Glomerular endothelial cell (primary cell): ENCODE measurements at places on chromosomes 6 and 20. TPM values are rescaled to one million over a fixed set of nuclear protein-coding genes. Genes with fewer than 3 reads are reported as not detected.

- DNase-seq = no peak
These were observed 241.4 kb downstream of the IBTK start for GRCh38 chr6:82006027-82006738.

DNA sequence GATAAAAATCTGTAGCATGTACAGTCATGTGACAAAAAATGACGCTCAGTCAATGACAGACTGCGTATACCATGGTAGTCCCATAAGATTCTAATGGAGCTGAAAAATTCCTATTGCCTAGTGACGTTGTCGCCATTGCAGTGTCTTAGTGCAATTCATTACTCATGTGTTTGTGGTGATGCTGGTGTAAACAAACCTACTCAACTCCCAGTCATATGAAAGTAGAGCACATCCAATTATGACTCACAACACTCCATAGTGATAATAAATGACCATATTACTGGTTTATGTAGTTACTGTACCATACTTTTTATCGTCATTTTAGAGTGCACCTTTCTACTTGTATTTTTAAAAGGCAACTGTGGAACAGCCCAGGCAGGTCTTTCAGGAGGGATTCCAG is 45.0 kb downstream of the TFAP2A start:
- DNase-seq = no peak

GRCh38 chr6:118974790-118975189 is 39.8 kb upstream of the MCM9 start:
- DNase-seq = no peak

- DNase-seq = no peak
These were observed 18.8 kb downstream of the CARMIL1 start for GRCh38 chr6:25297823-25298522.

DNA sequence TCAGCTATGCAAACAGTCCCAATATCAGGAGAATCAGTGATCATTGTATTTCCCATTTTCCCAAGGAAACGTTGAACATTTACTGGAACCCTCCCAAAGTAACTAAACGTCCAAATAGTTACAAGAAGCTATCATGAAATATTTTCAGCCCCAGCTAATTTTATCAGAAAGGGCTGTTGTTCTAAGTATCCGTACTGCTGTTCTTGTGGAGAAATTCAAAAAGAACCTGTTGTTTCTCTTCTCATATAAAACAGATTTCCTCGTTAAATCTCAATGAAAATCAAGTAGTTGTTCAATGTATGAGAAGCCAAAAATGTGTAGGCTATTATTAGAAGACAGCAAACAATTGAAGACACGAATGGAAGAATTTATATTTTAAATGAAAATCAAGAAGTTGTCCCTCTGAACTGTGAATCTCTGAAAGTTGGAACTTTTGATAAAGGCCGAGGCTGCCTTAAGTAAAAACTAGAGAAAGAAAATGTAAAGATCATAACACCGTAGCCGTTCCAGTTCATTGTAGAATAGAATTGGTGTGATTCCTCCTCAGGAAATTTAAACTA is 107.7 kb downstream of the HFE start:
- no peak for DNase-seq

DNA sequence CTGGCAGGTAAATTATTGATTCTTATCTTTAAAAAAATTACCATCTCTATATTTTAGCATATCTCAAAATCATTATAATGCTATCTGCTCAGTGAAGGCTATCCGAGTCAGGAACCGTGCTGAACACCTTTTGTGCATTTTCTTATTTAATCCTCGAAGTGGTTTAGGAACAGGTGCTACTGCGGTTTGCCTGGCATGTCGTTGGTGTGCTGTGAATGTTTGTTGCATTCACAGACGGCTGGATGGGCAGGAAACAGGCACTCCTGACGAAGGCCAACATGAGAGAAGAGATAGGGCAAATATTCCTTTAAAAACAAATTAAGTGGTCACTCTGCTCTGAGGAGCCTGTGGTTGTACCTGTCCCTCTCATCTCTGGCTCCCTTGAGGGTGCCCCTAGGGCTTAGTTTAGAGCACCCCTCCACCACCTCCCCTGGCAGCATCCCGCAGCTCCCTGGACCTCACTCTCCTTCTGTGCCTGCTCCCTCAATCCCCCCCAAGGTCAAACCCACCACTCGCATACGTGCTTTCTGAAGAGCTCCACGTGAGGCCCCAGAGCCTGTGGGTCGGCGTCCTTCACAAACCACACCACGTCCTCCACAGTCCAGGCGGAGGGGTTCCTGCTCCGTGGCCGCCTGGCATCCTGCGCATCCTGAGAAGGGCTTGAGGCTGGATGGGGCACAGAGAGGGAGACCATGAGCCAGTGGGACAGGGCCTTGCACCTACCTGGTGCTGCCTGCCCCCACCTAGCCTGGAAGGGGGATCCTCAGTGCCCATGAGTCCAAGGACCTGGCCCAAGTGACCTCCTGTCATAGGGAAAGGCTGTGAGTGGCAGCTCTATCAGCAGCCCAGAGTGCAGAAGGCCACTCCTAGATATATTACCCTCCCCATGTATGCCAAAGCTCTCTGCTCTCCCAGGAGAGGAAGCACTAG is 116.5 kb downstream of the SCML4 start:
- DNase-seq = no peak

GRCh38 chr6:47846752-47847151 is 64.9 kb downstream of the OPN5 start:
- no peak for DNase-seq

- no peak for DNase-seq
These were observed 43.6 kb downstream of the KIAA1755 start for GRCh38 chr20:38216746-38217595.

- no peak for DNase-seq
These were observed 918 bp downstream of the EIF6 start for GRCh38 chr20:35283441-35284266.

GRCh38 chr20:64038224-64038564 is 2.2 kb downstream of the C20orf204 start:
- no peak for DNase-seq

DNA sequence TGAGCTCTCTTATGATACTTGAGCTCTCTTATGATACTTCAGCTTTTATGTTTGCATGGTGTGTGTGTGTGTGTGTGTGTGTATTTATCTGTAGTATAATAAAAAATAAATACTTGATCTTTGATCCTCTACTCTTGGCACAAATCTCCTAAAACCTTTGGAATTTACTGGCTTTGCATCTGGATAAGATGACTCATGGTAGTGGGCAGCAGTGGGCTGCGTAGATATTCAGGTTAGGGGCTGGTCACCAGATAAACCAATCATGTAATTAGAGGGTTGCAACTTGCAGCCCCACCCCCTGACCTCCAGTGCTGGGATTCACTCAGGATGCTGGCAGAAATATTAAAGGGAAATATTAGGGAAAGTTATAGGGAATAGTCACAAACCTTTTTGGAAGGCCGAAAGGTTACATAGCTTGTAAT is 151.9 kb upstream of the COL21A1 start:
- DNase-seq = no peak

GRCh38 chr6:26478985-26479278 is 21.2 kb upstream of the BTN1A1 start:
- DNase-seq = no peak

DNA sequence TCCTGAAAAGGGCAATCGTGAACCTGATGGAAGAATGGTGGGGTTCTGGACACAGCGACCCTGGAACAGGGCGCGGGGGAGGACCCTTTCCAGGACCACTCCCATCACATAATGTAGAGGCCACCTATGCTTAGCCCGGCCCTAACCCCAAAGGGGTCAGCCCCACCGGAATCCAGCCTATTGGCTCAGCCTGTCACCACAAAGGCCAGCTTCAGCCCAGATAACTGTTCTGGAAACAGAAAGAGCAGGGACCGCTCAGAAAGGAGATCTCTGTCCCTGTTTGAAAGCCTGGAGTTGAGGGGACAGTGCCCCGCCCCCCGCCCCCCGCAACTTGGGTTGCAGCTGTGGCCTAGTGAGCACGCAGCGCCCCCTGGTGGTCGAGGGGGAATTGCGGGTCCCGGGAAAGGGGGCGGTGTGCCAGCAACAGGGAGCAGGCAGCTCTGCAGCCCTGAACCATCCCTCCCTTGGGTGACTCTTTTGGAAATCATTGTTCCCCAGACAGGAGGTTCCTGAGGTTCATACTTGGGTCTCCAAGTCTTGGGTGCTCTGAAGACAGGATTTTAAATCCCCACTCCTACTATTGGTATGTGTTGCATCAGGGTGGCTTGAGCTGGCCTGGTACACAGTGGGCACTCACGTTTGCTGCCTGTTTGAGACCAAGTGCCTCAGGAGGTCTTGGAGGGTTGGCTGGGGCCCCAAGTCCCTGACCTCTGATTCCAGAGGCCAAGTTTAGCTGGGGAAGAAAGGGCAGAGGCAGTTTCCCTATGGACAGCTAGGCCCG is 1.5 kb downstream of the SIGLEC1 start:
- no peak for DNase-seq

GRCh38 chr6:27441001-27441400 is 31.9 kb downstream of the ZNF184 start:
- DNase-seq = no peak

DNA sequence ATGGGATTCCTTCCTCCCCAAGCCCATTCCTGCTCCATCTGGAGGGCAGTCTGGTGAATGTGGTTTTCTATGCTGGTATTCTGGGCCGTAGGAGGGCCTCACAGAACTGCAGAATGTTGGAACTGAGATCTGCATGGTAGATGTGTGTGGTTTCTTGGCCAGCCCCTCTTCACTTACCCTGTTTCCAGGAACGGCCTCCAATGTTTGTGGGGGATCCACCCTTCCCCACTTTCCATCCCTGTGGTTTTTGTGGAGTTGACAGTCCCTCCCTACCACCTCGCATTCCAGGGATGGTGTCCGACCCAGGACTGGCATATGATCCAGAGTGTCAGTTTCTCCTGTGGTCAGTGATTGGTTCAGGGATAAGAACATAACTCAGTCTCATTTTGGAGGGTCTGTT is 26.7 kb upstream of the TMEM14A start:
- DNase-seq = no peak

Gene HLA-DQA1
- not detected in 2 replicates for total RNA-seq
